HT1080 (cell line): ENCODE measurements at places on chromosomes 16 and 17. TPM values are rescaled to one million over a fixed set of nuclear protein-coding genes. Genes with fewer than 3 reads are reported as not detected.

Gene MAF
- not detected in 2 replicates for total RNA-seq

Gene DBNDD1
- 4.1 and 8.2 TPM in 2 replicates for total RNA-seq

DNA sequence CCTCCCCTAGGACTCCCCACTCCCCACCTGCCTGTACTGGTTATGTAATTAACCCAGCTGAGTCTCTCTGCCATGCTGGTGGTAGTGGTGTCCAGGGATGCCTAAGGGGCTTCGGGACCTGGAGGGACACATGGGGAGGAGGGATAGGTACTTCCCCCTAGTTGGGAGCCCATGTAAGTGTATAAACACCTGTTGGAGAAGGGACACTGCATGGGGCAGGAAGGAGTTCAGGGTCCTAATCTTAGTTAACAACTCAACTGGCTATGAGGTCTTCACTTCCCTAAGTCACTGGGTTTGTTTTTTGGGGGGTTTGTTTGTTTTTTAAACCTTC lies 1.3 kb downstream of the RASL10B start:
- no peak for DNase-seq

GRCh38 chr17:64320613-64321553 lies 57.8 kb upstream of the TEX2 start:
- DNase-seq, result peak; percentile 73

- no peak for DNase-seq
Observed at GRCh38 chr16:80958284-80958683, 48.4 kb downstream of the CMC2 start.

- DNase-seq, result no peak
Observed at GRCh38 chr16:22204091-22204655, 1.9 kb upstream of the EEF2K start.

DNA sequence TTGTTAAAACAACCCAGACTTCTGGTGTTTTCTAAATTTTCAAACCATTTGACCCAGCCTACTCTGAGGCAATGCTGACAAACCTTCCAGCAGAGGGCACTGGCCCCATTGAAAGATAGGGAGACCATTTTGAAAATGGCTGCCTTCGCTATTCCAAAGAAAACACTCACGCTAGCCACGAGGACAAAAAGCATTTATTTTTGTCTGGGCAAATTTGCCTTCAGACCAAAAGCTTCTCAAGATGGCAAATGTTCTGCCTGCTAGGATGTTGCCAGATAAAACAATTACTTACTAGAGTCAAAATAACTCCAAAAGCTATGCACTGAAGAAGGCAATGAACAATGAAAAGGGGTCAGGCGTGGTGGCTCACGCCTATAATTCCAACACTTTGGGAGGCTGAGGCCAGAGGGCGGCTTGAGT lies 296.7 kb upstream of the IRX5 start:
- DNase-seq, result peak; percentile 6

DNA sequence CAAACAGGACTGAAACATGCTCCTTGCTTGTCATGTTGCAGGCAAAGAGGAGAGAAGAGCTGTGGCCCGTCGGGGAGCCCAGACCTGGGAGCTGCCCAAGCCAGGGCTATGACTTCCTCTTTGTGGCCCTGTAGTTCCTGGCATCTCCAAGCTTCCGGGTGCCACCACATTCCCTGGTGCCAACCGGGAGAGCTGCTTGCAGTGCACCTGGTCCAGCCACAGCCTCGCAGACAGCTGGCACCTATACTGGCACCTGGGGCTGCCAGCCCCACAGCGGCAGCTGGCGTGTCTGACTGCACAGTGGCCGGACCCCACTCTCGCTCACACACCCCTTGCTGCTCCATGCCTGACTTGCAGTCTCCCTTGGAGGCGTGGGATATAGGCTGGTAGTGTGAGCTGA lies 37.1 kb upstream of the FOXJ1 start:
- no peak for DNase-seq

GRCh38 chr17:19013226-19013625 lies 8.7 kb upstream of the FAM83G start:
- no peak for DNase-seq
